ENCODE measurements at places on chromosomes 1 and 21.

DNA sequence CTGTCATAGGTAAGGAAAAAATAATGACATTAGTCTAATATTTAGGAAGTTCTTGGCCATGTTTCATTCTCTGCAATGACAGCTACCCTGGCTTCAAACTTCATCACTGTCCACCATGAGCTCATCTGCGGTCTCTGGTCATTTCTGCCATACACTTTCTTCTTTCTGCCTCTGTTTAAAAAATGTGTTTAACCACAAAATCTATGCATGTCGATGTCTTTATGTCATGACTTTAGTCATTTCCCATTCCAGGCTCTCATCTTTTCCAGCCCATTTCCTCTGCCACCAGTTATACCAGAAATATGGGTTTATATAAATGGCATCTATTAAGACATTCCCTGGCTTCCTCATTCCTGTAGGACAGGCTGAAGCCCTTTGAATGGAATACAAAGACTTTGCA is 68.5 kb upstream of the DUSP10 start:
- no peak for DNase-seq

DNA sequence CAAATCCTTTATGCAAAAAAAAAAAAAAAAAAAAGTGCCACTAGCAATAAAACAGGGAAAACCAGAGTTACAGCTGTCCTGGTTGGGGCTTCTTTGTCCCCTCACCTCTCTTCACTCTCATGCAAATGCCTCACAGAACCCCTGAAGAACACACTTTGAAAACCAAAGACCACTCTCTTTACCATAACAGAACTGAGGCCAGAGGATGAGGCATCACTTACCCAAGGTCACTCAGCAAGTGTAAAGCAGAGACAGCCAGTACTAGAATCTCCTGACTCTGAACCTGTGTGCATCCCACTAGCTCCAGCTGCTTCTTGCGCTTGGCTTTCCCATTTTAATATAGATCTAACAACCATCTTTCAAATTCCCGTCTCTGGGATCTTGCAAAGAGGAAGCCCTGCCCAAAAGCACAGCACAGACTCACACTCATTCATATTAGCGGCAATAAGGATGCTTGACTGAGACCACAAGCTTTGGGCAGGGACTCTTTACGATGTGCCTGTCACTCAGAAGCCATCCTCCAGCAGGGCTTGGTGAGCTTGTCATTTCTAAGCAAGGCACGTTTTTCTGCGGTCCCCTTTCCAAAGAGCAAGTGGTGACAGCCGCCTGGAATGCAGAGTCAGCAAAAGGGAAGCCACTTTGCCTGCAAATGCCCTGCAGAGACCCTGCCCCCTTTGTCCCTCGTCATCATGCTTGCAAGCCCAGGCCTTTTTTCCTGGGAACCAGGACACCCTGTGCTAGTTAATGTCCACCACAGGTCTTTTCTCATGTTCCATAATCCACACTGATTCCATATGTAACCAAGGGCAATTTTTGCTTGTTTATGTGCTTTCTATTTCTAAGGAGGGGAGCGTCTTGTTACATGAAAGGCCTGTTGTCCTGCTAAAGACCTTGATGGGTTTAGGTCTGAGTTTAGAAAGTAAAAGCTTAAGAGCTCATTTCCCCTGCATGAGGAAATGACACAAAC is 76.5 kb upstream of the NFIA start:
- DNase-seq, result no peak

GRCh38 chr1:46285730-46286477 is 17.5 kb downstream of the LRRC41 start:
- no peak for DNase-seq

- DNase-seq, result no peak
Observed at GRCh38 chr1:96048572-96049212, 672.9 kb upstream of the PTBP2 start.

GRCh38 chr1:17755120-17755519 is at the start of gene ACTL8:
Gene ACTL8 (plus strand): TSS chr1:17755333. CDS start chr1:17823009, 67,676 bp downstream.
- no peak for DNase-seq

DNA sequence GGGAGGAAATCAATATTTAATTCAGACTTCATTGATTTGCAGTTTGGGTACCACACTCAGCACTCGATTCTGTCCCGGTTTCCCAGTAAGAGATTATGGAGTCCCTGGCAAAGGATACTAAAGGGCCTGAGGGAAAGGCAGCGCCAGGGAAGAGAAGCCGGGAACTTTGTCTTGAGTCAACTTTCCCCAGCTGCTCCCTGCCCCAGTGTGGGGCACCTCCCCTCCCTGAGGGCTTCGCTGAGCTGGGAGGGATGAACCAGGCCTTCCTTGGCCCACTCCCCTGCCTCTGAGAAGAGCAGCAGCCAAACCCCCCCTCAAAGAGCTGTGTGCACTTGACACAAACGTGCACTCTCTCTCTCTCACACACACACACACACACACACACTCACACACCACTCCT is 32.6 kb downstream of the OPTC start:
- DNase-seq, result no peak

GRCh38 chr1:238673561-238673960 is 712.8 kb upstream of the CHRM3 start:
- DNase-seq, result no peak

DNA sequence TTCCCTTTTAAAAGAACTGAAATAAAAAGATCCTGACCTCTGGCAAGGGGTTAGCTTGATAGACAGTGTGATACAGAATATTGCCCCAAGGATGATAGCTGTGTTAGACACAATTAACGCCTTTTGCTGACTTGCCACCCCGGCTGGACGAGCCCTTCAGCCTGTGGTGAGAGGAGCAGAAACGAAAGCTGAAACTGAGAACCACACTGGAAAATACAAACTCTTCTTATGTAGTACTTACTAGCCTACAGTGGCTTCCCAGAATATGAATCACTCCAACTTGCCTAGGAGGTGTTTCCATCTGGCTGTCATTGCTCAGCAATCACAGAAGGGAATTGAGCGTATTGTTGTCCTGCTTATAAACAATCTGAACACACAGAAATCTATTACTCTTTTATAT is 22.9 kb downstream of the SAMSN1 start:
- DNase-seq, result no peak

DNA sequence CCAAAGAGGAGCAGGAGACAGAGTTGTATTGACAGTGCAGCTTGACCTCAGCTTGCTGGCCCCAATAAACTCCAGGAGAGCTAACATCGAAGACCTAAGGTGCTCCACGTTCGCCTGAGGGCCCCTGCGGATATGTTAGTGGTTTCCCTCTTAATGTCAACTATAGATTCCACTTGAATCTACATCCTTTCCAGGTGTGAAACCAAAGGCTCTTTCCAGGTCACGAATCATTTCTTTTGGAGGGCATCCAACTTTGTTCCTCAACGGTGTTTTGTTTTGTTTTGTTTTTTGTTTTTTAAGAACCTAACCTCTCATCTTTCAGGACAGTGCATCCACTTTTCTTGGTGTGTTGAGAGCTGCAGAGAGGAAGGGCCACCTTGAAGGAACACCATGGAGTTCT is 267.6 kb upstream of the SGIP1 start:
- DNase-seq, result no peak

GRCh38 chr1:73593804-73594203 is 604.2 kb downstream of the LRRIQ3 start:
- no peak for DNase-seq

DNA sequence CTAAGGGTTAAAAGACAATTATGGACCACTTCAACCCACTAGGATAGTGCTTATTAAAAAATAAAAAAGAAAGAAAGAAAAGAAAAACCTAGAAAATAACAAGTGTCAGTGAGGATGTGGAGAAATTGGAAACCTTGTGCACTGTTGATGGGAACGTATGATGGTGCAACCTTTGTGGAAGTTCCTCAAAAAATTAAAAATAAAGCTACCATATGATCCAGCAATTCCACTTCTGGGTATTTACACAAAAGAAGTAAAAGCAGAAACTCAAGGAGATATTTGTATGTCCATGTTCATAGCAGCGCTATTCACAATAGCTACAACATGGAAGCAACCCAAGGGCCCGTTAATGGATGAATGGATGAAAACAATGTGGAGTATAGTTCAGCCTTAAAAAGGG is 115.2 kb upstream of the ATP1A1 start:
- no peak for DNase-seq

- no peak for DNase-seq
Observed at GRCh38 chr1:220751111-220751510, 3.0 kb downstream of the MTARC2 start.

- no peak for DNase-seq
Observed at GRCh38 chr1:179510038-179510437, 65.7 kb downstream of the NPHS2 start.

- no peak for DNase-seq
Observed at GRCh38 chr1:13703558-13704490, 3.8 kb downstream of the PRDM2 start.

DNA sequence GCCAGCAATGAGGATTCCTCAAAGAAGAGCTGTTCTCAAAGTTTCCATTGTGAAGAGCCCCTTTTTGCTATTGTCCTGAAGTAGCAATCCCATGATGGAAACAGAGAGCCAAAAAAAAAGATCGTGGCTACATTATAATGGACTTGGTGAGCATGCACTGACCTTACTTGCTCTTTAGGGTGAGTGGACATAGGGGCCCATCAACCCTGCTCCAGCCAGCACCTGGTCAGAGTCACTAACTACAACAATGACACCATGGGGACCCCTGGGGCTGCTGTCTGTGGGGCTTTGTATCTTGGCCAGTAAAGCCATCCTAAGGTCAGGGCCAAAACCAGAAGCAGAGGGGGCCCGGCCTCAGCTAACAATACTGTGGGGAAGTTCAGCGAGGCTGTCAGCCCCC is 30.4 kb upstream of the RAB4A start:
- DNase-seq, result no peak

GRCh38 chr1:21237446-21238088 is 52.7 kb downstream of the ECE1 start:
- no peak for DNase-seq
